Stimulated activated CD4-positive, alpha-beta T cell treated with anti-CD3 and anti-CD28 coated beads, Interleukin-2, amount 100 ng/mL, for 4 hours (primary cell): ENCODE measurements at places on chromosomes 7 and 10.

DNA sequence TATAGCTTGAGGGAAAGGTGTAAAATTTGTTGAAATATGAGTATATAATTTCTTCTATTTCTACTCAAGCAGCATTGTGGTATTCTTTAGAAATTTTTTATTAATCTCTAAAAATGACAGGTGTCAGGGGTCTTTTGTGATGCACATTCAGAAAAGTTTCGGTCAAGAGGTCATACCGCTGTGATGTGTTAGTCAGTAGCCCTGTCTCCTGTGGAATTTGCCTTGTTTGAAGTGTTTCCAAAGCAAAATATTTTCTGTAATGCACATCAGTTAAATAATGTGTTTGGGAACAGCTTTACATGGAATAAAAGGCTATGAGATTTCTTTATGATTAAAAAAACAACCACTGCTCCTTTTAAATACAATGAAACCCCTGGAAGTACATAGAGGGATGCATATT is 35.8 kb downstream of the FOXP2 start:
- no peak for DNase-seq

- no peak for DNase-seq
These were observed 4.7 kb downstream of the PPP1R9A start for GRCh38 chr7:94912085-94912484.

- no peak for DNase-seq
These were observed 62.7 kb downstream of the KAT6B start for GRCh38 chr10:74888962-74889661.

DNA sequence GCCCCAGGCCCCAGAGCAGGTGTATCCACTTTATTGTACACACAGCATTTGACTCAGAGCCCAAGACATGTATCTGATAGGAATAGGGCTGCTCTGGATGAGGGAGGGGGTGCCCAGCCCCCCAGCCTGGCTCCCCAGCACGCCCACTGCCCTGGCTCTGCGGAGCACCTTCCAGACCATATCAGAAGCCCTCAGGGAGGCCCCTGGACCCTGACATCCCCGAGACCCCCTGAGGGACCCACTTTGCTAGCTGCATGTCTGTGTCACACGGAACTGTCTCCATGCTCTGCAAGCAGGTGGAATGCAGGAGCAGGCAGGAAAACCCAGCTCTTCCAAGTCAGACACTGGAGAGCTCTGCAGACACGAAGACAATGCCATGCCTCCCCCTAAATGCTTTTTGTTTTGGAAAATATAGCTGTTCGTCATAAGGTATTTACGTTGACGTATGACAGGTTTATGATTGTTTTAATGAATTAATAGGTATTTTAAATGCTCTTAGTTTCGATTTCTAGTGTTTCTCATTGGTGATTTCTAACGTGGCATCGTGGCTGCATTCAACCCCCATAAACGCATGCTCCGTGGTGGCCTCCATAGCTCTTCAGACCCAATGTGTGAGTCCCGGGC is 92.8 kb upstream of the INSIG1 start:
- DNase-seq: no peak
